B cell (primary cell): ENCODE measurements at places on chromosomes 16 and 17. TPM values are rescaled to one million over a fixed set of nuclear protein-coding genes. Genes with fewer than 3 reads are reported as not detected.
A peak's percentile ranks its signal among the peaks of the same experiment; 100 is the strongest.

The ANKS3 gene
- 31.9 and 36.2 TPM in 2 replicates for total RNA-seq

The DBNDD1 gene
- total RNA-seq, result 2.1 and 3.1 TPM in 2 replicates

The OR1F1 gene
- not detected in 2 replicates for total RNA-seq

The ZNF747 gene
- total RNA-seq, result 17.3 and 27.1 TPM in 2 replicates

The CBFA2T3 gene
- total RNA-seq, result 58.3 and 58.5 TPM in 2 replicates

GRCh38 chr16:66400503-66401380 lies 26.4 kb upstream of the BEAN1 start:
- no peak overlapping the region for H3K4me3 ChIP-seq
- no peak for DNase-seq
- peaks cover 10% of the 10 kb centered on the region for H3K27me3 ChIP-seq

DNA sequence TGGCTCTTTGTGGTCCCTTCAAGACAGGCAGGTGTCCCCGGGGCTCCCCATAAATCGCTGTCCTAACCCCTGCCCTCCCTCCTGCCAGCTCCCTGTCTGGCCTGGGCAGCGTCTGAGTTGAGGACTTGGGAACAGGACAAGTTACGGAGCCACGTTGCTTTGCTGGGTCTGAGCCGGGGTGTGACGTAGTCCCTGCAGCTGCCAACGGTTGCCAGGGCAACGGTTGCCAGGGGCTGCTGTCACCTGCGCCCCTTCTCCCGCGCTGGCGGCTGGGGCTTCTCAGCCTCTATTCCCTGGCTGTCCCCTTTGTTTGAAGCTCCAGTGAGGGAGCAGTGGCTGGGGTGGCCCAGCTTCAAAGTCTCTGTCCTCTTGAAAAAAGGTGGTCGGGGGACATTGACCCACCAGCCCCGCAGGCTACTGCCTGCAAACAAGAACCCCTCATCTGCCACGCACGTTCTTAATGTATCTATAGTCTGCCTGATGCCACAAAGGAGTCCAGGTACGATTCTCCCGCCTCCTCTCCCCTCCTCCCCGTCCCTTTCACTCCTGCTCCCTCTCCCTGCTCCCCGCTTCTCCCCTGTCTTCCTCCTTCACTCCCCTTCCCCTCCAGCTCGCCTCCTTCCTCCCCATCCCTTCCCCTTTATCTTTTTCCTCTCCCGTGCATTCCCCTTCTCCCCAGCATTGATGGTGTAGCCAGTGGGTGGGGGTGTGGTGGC lies 10.9 kb downstream of the ADGRG1 start:
- no peaks in the 10 kb centered on the region for H3K27me3 ChIP-seq
- H3K4me3 ChIP-seq, result no peak overlapping the region
- H3K4me1 ChIP-seq, result peaks cover 8% of the 10 kb centered on the region
- H3K36me3 ChIP-seq, result no peaks in the 10 kb centered on the region
- DNase-seq, result peak; percentile 43
- H3K27ac ChIP-seq, result no peak overlapping the region

- H3K27ac ChIP-seq, result no peak within 1 kb of the TSS
- DNase-seq, result peak; percentile 69
- H3K36me3 ChIP-seq, result peaks cover 55% of the 10 kb centered on the region
- no peaks in the 10 kb centered on the region for H3K4me1 ChIP-seq
- no peak within 1 kb of the TSS for H3K4me3 ChIP-seq
- no peaks in the 10 kb centered on the region for H3K27me3 ChIP-seq
Observed at GRCh38 chr16:3654249-3654991, at the start of gene DNASE1. DNASE1 (plus strand) TSS chr16:3654691; CDS start chr16:3655374, 683 bp downstream.

GRCh38 chr16:53892155-53892554 lies 188.2 kb downstream of the FTO start:
- no peak overlapping the region for H3K27ac ChIP-seq
- no peaks in the 10 kb centered on the region for H3K4me1 ChIP-seq
- H3K36me3 ChIP-seq, result no peaks in the 10 kb centered on the region
- H3K4me3 ChIP-seq, result no peak overlapping the region

GRCh38 chr16:88505405-88506082 lies 52.5 kb downstream of the ZFPM1 start:
- peak; percentile 51 for DNase-seq
- no peaks in the 10 kb centered on the region for H3K27me3 ChIP-seq
- H3K27ac ChIP-seq, result no peak overlapping the region
- no peaks in the 10 kb centered on the region for H3K4me1 ChIP-seq
- no peak overlapping the region for H3K4me3 ChIP-seq

DNA sequence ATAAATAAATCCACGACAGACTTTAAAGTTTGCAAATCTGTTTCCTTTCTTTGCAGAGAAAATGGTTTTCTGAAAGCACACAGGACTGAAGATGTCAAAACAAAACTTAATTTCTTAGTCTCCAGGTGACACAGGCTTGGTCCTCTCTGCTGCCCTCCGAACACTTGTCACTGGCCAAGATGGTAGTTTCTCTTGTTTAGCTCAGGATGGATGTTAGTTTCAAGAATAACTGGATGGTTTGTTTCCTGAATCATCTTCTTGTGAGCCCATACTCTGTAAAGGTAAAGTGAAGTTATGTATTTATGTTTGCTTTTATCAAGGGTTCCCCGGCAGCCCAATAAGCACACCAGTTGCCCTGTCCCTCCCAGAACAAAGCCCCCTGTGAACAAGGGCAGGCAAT lies 9.9 kb upstream of the FLCN start:
- H3K36me3 ChIP-seq, result peaks cover 10% of the 10 kb centered on the region
- no peak for DNase-seq

DNA sequence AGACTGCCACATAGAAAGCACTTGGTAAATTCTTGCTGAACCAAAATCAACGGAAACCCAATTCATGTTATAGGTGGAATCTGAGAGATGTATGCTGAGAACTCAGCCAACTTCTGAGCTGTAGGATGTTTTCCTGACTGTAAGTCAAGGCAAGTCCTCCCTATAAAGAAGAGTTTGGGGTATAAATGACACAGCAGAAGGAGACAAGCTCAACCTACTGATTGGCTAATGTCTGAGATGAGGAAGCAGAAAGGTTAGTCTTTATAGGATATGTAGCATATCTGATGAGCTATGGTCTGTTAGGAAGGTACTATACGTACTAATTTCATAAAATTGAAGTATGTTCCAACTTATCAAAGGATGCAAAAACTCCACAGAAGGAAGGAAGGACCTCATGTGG lies 99.5 kb downstream of the XYLT1 start:
- H3K4me1 ChIP-seq, result peaks cover 82% of the 10 kb centered on the region
- peak overlapping the region; percentile 93 for H3K27ac ChIP-seq
- H3K36me3 ChIP-seq, result no peaks in the 10 kb centered on the region
